NCI-H2107 (cell line): ENCODE measurements at places on chromosomes 6 and 20.

- DNase-seq = no peak
Measured at GRCh38 chr6:25579391-25579883, 72.6 kb upstream of the SCGN start.

DNA sequence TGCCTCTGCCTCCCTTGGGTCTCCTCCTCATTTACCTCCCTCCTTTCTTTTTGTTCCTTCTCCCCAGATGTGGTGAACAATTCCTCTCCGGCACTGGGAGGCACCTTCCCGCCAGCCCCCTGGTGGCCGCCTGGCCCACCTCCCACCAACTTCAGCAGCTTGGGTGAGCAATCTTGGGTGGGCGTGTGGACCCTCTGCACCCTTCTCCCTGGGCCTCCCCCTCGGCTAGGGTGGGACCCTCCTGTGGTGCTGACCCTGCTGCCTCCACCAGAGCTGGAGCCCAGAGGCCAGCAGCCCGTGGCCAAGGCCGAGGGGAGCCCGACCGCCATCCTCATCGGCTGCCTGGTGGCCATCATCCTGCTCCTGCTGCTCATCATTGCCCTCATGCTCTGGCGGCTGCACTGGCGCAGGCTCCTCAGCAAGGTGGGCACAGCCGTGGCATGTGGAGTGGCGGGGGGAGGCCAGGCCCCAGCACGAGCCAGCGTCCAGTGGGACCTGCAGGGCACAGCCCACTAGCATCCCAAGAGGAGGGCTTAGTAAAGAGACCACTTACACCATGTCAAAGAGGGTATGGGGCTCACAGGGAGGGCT, 8.8 kb downstream of the DDR1 start:
- DNase-seq = no peak

- no peak for DNase-seq
Measured at GRCh38 chr20:53448426-53448825, 145.2 kb downstream of the ZNF217 start.

DNA sequence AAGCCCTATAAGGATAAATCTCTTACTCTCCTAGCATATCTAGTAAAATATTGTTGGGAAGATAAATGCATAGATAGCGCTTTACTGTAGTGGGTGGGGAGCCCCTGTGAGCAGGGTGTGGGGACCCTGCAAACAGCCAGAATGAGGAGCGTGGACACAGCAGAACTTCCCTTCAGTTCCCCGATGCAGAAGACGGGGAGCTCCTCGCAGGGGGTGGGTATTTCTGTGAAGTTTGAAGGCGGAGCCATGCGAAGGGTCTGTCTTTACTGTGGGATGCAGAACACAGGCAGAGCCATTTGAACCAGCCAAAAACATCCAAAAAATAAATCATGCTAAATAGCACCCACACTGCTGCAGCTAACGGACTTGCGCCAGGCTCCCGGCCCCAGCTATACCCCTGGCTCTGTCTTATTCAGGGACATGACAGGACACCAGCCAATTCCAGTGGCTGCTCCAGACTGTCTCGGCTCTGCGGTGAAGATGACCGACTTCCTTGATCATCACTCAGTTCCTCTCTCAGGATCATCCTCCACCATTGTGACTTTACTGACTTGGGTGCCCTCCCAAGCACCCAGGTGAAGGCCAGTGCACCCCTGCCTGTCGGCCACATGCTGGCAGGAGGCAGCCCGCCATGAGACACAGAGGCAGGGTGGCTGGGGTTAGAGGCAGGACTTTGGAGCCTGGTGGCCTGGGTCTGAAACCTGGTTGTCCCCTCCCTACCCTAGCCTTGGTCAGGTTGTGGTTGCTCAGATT, 134.5 kb downstream of the SMOC2 start:
- DNase-seq = no peak

DNA sequence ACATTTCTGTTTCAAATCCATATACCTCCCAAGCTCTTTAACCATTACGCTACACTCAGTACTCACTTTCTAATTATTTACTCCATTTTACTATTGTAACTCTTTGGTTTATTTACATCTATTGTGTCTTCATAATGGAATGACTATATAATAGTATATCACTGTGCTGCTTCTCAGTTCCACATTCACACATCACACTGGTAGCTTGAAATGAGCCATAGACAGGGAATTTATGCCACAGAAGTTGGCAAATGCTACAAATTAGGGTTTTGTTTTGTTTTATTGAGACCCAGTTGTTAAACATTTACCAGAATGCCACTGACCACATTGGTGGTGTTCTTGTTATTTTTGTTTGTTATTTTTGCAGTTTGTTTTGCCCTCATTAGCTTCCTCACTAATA, 213.9 kb downstream of the KCNQ5 start:
- no peak for DNase-seq

- no peak for DNase-seq
Measured at GRCh38 chr20:42340368-42340767, 722.2 kb upstream of the CHD6 start.

DNA sequence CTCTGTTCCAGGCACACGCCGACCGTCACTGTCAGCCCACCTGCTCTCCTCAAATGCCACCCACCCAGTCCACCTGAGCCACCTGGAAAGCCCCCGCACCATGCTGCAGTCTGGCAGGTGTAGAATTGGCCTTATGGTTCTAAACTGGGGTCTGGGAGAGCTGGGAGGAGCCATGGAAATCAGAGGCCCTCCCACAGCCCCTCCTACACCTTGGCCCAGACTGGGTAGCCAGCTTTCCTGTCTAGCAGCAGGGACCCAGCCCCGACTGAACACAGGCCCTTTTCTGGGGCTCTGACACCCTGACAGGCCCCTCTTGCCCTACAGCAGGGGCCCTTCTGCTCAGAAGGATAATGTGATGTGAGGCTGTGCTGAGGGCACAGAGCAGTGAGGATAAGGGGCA, 31.1 kb downstream of the LRFN2 start:
- no peak for DNase-seq

DNA sequence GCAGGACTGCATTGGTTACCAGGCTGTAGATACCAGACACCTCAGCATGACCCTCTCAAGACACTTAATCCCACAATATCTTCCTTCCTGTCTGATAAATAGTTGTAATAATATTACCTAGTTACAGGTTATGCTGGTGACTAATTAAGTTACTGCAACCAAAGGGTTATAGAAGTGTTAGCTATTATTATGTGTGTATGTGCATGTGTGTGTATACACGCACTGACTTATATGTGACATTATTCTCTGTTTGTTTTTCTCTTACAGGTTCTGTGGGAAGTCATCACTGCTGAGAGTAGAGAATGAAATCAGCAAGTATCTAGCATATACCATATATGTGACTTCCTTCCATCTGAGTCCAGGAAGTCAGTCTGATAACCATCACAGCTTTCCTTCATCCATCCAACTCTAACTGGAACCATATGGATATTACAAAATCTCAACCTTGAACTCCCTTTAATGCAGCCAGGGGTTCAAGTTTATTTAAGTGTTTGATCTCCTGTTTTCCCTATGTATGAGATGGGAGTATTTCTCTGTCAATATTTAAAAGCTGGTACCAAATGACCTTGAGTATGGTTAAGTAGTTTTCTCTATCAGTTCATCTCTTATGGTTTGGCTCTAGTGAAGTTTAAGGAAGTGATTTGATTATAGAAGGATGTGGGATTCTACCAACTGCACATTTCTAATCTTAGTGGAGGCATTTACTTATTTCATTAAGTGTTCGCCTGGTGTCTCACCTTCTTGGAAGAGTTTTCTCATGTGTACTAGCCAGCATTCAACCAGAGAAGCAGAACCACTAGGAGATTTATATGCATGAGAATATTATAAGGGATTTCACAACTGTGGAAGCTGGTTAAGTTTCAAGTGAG, 313.2 kb downstream of the HIVEP2 start:
- no peak for DNase-seq

DNA sequence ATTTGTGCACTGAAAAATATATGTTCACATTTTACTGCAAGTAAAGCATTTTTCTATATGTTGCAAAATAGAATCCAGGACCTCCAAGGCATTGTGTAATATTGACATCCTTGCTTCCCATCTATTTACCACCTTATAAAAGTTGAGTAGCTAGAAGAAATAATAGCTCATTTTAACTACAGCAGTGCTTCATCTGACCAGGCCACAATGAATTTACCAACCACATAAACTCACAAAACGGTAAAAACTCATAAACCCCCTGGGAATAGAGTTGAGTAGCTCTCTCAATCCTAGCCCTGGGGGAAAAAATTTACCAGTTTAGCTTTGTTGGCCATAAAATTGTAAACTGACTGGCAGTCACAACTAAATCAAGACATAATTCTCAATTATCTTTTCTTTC, 3.9 kb downstream of the ATXN1 start:
- no peak for DNase-seq

- no peak for DNase-seq
Measured at GRCh38 chr6:132927713-132928112, 113.3 kb downstream of the RPS12 start.

DNA sequence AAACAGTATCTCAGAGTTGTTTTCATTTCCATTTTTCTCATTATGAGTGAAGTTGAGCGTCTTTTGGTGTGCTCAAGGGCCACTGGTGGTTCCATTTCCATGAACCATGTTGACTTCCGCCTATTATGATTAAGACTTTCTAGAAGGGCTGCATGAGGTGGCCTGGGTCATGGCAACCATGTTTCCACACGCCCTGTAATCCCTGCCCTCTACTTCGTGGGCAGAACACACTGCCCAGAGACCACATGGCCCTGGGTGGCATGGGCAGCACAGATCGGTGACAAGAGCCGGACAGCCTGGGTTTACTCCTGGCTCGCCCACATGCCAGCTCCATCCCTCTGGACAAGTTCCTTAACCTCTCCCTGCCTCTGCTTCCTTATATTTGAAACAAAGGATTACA, 14.8 kb downstream of the PRPH2 start:
- DNase-seq = no peak

GRCh38 chr6:125554456-125554855, 195.0 kb upstream of the HEY2 start:
- no peak for DNase-seq

DNA sequence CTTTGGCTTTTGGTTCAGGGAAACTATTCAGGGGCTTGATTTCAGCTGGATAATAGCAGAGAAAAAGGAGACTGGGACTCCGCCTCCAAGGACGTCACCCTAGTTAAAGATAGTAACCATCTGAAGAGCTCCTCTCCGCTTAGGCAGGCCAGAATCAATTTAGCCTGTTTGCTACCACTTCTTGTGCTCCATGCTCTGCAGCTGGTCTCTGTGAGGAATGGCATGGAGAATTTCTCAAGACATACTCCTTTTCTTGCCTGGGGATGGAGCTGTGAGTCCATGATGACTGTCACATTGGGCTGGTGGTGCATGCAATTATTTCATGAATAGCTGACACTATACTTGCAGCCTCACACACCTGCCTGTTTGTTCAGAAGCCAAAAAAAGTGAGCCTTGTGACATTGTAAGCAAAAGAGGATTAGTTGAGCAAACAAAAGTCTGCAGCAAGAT, 61.4 kb downstream of the TXLNB start:
- peak; percentile 41 for DNase-seq

GRCh38 chr20:888057-888456, 28.1 kb downstream of the ANGPT4 start:
- no peak for DNase-seq

GRCh38 chr20:50498071-50498776, 12.0 kb upstream of the PTPN1 start:
- no peak for DNase-seq

DNA sequence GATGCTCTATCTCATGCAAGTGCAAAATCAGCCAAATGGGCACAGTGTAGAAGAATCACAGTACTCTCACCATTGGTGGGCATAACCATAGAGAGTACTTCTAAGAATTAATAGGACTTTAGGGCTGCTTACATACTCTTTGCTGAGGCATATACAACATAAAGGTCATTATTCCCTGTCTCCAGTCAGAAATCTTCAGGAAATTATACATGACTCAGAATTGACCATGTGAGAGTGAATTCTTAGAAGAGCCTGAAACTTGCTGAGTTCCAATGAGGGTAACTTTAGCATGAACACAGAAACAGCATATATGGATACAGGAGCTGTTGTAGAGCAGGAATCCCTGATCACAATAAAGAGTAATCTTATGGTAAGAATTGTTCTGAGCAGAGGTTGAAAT, 498.7 kb downstream of the TENT5A start:
- DNase-seq = no peak

- no peak for DNase-seq
Measured at GRCh38 chr6:11166948-11167347, 55.4 kb upstream of the ERVFRD-1 start.

DNA sequence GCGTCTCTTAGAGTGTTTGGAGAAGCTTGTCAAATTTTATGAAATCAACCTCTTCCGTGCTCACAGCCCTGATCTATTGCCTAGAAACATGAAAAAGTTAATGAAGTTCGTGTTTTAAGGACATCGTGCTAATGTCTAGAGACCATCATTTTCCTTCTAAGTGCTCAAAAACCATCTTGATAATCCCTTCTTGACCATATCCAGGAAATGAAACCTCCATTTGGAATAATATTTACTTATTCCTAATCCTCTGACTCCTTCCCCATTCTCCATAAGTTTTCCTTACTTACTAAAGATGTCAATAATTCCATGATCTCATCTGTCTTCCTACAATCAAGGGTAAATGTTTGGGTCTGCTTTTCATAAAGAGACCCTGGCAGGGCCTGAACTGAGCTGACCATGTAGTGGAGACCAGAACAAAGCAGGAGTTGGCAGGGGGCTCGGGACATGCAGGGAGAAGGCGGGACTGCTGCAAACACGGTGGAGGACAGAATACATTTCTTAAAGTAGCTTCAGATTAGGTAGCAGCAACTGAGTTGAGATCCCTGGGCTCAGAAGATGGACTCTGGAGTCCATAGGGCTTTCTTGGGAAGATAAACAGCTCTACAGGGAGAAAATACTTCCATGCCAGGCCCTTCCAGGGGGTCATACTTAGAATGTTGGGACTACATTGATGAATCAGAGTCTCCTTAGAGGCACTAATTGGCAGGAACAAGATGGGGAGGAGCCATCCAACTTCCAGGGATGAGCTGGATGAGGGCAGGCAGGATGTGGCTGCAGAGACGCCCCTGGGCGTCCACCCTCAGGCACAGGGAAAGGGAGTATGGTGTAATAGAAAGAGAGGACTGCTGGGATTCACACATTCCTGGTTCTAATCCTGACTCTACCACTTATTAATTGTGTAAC, 100.7 kb downstream of the RIN2 start:
- no peak for DNase-seq

GRCh38 chr20:63377256-63377941, 16.2 kb upstream of the CHRNA4 start:
- DNase-seq = no peak

- peak; percentile 31 for DNase-seq
Measured at GRCh38 chr6:41644297-41644879, 6.1 kb downstream of the MDFI start.

DNA sequence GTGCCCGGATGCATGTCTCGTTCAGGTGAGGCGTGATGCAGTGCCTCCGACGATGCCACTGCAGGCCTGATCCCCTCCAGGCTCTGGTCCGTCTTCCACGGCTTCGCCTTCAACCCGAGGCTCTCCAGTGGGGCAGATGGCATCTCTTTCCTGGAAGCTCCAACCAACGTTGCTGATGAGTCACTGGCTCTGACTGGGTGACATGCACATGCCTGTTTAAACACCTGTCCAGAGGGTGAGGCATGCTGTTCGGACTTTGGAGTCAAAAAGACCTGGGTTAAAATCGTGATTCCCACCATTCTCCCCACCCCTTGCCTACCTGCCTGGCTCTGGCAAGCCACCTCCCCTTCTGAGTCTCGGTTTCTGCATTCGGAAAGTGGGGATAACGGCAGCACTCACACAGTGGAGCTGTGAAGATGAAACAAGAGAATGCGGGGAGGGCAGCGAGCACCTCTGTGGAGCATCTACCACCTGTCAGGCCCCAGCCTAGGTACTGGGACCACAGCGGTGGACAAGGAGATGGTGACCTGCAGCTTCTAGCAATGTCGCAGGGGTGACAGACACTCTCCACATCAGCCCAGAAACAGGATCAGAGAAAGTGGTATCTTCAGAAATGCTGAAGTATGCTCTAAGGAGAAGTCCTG, 8.5 kb upstream of the EDN3 start:
- no peak for DNase-seq
